ENCODE measurements at places on chromosomes 6 and 20.

GRCh38 chr20:37327748-37328147 lies 18.2 kb upstream of the SRC start:
- DNase-seq: no peak

DNA sequence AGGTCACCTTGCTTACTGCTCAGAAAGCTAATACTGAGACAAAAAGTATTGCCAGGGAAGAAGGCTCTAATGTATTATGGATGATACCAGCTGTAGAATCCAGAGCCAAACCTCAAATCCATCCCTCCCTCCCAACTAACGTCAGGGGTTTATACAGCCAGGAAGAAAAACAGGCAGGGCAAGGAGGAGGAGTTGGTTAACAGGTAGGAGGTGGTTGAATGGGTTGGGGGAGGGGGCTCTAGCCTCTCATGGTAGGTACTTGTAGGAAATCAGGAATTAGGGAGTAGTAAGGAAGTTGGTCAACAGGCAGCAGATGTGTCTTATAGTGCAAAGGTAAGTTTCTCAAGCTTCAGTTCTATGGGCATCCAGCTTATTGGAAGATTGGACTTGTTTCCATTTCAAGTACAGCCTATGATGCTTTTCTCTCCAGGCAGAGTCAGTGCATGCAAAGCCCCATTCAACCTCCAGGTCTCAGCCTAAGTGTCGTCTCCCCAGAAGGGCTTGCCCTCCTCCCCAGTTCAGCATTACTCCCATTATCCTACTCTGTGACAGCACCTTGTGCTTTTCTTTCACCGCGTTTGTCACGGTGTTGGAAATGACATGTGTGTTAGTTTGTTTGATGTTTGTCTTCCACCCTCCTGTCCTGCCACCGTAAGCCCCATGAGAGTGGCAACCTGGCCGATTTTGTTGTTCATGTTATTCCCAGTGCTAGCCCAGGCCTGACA lies 38.1 kb downstream of the PNLDC1 start:
- DNase-seq: no peak

- DNase-seq: no peak
Observed at GRCh38 chr6:355373-356208, 36.0 kb upstream of the IRF4 start.

DNA sequence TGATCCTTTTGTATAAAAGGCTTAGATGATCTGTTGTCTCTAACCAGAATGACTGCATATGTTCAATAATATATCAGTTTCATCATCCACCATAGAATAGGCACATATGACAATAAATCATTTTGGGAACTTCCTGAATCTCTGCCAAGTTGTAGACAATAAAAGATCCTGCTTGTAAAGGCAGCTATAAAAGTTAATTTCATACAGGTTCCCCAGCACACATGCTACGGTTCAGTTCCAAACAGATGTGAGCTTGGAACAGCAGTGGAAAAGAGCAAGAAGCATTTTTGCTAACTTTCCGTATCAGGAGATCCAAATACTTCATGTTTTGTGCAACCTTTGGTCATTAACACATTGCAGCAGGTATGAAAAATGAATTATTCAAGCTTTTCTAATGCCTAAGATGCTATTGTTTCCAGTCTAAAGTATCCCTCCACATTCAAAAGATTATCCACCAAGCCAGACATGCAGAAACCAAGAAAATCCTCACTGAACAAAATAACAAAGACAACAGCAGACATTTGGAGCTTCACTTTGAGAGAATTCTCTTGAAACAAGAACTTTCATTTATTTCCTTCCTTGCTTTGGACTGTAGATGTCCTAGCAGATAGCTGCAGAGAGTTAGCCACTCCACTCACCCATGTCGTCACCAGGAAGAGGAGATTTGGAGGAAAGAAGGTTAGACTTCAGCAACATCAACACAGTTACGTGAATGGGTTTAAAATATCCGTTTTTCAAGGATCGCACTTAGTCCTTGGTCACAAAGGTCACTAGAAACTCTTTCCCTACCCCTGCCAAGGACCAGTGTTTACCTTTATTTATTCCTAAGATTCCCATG lies 453.5 kb upstream of the JARID2 start:
- DNase-seq: no peak

DNA sequence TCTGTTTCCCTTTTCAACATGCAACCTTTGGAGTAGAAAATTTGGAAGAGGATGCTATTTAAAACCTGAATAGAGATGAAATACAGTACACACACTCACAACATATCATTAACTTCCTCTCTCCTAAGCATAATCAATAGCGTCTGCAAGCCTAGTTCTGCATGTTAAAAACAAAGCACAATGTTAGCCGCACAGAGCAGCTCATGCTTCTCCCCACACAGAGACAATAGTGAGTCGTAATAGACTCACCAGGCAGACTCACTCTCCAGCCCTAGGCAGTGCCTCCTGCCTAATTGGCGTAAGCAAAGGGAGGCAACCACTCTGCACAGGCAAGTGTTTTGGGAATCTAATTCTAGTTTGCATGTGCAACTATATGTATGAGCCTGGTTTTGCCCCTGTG lies 45.8 kb upstream of the ARID1B start:
- DNase-seq: no peak

DNA sequence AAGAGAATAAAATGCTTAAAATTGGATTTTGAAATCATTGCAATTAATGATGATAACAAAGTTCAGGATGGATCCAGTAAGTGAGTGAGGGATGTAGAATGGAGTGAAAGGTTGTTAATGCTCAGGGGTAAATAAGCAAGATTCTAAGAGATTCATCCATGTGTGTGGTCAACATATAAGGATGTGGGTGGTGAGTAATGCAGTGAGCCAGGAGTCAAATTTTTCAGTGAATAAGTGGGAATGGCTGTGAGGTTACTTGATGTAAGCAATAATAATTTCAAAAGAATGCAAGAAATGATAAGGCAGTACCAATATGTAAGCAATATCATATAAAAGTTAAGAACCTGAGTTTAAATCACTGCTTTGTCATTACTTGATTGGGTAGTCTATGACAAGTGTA lies 207.5 kb upstream of the ADGRB3 start:
- no peak for DNase-seq

- DNase-seq: no peak
Observed at GRCh38 chr6:24225838-24226237, 99.8 kb downstream of the NRSN1 start.

DNA sequence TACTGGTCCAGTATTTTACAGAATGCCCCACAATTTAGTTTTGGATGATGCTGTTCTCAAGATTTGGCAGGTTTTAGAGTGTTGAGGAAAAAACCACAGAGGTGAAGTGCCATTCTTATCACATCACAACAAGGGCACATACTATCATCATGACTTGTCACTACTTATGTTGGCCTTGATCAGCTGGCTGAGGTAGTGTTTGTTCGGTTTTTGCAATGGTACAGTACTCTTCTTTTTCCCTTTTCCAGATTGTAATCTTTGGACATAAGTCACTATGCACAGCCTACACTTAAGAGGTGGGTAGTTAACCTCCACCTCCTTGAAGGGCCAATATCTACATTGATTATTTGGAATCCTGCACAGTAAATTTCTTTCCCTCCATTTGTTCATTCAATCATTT lies 8.8 kb downstream of the TENT5A start:
- DNase-seq: no peak

- DNase-seq: no peak
Observed at GRCh38 chr20:8183526-8183925, 51.5 kb downstream of the PLCB1 start.

- DNase-seq: no peak
Observed at GRCh38 chr20:57893366-57893999, 183.7 kb upstream of the PMEPA1 start.

DNA sequence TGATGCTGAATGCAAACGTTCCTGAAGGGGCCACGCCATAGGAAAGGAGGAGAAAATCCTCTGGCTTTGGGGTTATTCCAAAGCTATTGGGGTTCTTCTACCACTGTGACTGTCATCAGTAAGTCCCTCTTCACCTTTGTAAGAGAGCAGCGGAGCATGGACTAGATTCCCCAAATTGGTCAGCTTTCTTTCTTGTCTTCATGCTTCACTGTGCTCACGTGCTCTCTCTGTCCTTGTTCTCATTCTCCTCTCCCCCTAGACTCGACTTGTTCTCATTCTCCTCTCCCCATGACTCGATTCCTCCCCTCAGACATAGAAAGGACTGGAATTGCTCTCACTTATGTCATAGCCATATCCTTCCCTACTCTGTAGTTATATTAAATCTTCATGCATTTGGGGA lies 54.8 kb upstream of the ADGRG6 start:
- DNase-seq: no peak

GRCh38 chr6:7086488-7086887 lies 21.3 kb upstream of the RREB1 start:
- DNase-seq: peak; percentile 36

All from CD8-positive, alpha-beta memory T cell (primary cell).